ENCODE measurements at places on chromosomes 4 and X.

- DNase-seq: no peak
Measured at GRCh38 chr4:9970399-9971011, 50.8 kb downstream of the SLC2A9 start.

GRCh38 chr4:40842725-40843423 lies 93.1 kb downstream of the NSUN7 start:
- DNase-seq: no peak

- no peak for DNase-seq
Measured at GRCh38 chrX:136658151-136658550, 10.2 kb downstream of the CD40LG start.

DNA sequence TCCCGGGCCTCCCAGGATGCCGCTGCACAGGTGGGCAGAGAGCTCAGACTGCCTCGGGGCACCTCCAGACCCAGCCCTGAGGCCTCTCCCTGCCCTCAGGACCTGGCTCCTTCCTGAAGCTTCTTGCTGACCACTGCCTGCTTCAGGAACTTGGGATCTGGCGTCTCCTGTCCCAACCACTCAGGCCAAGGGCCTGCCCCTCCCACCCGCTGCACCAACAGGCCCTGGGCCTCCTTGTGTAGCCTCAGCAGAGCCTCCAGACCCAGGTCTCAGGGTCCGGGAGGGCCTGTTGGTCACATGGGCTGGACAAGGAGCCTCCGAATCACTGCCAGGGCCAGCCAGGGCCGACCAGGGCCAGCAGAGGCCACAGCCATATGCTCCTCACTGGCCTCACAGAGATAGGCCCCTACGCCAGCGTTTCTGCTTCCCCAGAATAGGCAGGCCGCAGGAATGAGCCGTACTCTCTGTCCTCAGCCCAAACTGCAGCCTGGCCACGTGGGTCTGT lies 2.8 kb downstream of the MXD4 start:
- no peak for DNase-seq

GRCh38 chr4:119087121-119087520 lies 48.5 kb upstream of the MYOZ2 start:
- DNase-seq: no peak

GRCh38 chr4:1075809-1076699 lies 37.3 kb downstream of the RNF212 start:
- no peak for DNase-seq

DNA sequence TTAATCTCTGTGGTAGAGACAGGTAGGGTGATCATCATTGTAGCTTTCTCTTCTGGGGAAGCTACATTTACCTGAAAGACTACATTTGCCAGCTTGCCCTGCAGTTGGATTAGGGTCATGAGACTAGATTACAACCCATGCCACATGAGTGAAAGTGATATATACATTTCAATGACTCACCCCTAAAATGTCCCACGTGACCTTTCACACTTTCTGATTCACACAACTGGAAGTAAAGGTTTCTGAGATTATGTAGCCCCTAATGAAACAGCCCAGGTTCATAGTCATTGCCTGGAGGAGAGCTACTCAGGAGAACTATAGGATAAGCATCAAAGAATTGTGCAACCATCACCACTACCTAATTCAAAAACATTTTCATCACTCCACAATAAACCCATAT lies 17.8 kb downstream of the PDCL2 start:
- no peak for DNase-seq
